MG63 (cell line): ENCODE measurements at places on chromosomes 3 and 15. TPM values are rescaled to one million over a fixed set of nuclear protein-coding genes. Genes with fewer than 3 reads are reported as not detected.
A peak's percentile ranks its signal among the peaks of the same experiment; 100 is the strongest.

DNA sequence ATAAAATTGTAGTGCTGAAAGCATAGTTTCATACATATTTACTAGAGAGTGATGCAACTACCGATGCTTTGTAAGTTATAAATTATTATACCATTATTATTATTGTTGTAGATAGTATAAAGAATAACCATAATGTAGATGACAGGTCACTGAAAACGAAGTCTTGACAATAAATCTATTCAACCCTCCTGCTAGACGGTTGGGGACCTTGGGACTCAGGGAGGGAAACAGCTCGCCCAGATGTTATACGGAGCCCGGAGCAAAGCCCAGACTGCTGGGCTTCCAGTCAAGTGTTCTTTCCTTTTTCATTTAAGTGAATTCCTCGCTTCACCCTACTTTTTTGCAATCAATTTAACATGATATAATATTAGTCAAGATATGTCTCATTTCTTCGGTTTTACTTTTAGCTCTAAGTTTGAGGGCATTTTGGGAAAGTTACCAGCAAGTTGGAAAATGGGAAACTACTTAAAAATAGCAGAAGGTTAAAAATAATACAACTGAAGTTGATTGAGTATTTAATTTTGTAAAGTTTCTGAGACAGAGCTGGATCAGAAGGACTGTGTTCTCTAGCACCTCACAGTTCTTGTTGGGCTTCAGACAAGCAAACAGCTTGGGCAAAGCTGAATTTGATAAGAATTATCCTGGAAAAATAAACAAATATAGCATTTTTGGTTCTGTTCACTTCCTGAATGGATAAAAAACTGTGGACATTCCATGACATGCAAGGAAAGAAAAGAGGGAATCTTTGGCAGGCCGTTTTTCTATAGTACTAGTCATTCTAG, 173.4 kb upstream of the TP63 start:
- DNase-seq: peak; percentile 5

DNA sequence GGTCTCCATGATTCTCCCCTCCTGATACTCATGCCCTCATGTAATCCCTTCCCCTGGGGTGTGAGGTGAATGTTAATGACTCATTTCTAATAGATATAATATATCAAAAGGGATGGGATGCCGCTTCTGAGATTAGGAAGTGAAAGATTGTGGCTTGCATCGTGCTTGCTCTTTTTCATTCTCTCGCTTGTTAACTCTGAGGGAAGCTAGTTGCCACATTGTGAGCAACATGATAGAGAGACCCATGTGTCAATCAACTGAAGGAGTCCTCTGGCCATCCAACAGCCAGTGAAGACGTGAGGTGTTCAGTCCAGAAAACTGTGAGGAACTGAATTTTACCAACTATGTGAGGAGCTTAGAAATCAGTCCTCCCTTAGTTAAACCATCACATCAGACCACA, 28.9 kb upstream of the DRD3 start:
- DNase-seq: no peak

GRCh38 chr3:127349501-127350171, 61.8 kb upstream of the PRR20G start:
- DNase-seq: no peak

DNA sequence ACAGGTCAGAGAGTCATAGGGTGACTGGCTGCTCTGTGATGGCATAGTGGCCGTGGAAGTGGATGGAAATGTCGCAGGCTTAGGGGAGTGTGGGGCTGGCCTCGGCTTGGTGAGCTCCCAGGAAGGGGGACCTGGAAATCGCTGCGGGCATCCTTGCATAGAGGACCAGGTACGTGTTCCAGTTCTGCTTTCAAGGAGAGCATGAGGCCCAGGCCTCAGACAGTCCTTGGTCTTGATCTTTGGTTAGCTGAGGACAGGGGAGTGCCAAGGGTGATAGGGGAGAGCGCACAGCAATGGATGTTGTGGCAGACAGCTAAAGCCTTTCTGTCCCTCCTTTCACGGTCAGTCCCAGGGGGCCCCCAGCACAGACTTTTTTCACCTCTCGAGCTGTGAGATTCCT, 110.5 kb downstream of the SNRPN start:
- DNase-seq: no peak

- DNase-seq: no peak
Measured at GRCh38 chr3:159266779-159267178, 464.9 kb downstream of the MFSD1 start.

FOXB1 gene
- total RNA-seq: not detected in 2 replicates

DNA sequence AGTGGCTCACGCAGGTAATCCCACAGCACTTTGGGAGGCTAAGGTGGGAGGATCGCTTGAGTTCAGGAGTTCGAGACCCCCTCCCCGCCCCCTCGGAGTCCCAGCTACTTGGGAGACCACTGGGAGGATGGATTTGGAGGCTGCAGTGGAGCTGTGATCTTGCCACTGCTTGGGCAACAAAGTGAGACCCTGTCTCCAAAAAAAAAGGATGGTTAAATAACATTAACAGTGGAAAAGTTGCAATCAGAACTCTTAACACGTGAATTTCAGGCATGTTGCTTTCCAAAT, 1.4 kb upstream of the TMEM87A start:
- DNase-seq: no peak

GRCh38 chr3:146019508-146019907, 141.5 kb downstream of the PLOD2 start:
- DNase-seq: no peak

DNA sequence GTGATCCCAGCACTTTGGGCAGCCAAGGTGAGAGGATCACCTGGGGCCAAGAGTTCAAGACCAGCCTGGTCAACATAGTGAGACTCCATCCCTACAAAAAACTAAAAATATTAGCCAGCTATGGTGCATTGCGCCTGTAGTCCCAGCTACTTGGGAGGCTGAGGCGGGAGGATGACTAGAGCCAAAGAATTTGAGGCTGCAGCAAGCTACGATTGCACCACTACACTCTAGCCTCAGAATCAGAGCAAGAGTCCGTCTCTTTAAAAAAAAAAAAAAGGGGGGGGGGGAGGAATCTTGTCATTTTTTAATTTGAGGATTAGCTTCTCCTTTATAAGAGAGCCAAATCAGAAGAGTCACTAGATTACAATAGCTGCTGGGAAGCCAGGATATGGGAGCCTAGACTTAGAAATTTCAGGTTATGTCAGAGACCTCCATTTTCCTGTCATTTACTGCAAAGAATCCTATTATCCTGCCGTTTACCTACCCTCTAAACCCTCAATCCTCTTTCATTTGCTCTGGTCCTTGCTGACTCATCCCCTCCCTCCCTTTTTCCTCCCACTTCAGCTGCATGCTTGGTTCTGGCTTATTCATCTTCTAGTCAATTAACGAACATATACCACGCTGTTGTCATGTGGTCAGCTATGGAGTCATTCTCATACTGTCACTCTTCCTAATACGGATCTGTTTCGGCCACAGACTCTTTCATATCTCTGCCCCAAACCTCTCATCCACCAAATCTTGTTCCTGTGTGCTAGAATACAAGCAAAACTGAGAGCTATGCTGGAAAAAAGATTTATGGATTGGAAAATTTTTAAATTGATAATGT, 83.8 kb upstream of the PPIB start:
- peak; percentile 74 for DNase-seq

DNA sequence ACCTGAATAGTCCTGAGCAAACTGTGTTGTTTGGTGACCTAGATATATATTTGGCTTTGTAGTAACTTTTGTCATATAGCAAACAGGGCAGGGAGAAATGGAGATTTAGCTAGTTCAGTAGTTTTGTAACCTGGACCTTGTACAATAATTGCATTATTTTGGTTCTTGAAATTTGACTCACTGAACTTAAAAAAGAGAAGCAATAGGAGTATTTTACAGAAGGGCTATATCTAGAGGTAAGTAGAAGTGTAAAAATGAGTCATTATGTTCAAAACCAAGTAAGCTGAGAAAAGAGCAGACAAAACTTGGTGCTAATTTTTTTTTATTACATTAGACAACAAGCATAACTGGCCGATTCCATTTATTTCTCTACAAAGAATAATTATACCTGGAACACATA, 505.4 kb downstream of the ZIC1 start:
- no peak for DNase-seq

DNA sequence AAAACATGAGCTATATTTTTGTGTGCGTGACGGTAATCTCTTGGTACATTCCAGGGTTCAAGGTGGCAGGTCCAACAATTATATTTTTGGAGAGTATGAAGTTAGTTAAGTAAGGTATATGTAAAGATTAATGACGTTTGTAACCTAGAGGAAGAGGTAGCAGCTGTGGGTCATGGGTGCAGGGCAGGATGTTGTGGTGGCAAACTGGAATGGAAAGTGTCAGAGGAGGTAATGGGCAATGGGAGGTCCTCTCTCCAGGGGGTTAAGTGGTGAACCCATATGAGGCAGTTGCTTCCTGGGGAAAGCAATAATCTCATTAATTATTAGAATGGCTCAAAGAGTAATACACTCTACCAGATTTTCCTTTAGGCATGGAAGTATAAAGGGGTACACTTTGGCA, 1.0 kb upstream of the CD200R1L start:
- no peak for DNase-seq

SLC9C1 gene
- total RNA-seq: not detected in 2 replicates

PIGZ gene
- 3.0 TPM in 1 of 2 replicates, not detected in the other for total RNA-seq

GRCh38 chr3:110667216-110667615, 404.4 kb upstream of the NECTIN3 start:
- DNase-seq: no peak

- DNase-seq: no peak
Measured at GRCh38 chr3:141507392-141508066, 20.7 kb downstream of the RASA2 start.

DNA sequence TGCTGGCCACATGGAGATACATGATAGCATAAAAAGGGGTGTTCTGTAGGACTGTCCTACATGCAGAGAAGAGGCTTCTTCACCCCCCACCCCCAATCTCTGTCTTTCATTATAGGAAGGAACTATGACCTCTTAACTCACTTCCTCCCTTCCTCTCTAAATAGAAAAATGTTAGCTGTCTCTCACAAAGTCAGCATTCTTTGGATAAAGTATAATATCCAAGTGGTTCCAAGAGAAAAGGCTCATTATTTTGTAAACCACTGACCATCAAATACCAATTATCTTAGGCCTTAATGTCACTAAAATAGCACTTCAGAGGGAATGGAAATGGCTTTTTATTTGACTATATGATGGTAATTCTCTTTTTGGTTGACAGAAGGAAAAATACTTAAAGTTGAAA, 95.3 kb upstream of the SLC2A2 start:
- no peak for DNase-seq
